ENCODE measurements at places on chromosomes 6 and 20.
A peak's percentile ranks its signal among the peaks of the same experiment; 100 is the strongest.

DNA sequence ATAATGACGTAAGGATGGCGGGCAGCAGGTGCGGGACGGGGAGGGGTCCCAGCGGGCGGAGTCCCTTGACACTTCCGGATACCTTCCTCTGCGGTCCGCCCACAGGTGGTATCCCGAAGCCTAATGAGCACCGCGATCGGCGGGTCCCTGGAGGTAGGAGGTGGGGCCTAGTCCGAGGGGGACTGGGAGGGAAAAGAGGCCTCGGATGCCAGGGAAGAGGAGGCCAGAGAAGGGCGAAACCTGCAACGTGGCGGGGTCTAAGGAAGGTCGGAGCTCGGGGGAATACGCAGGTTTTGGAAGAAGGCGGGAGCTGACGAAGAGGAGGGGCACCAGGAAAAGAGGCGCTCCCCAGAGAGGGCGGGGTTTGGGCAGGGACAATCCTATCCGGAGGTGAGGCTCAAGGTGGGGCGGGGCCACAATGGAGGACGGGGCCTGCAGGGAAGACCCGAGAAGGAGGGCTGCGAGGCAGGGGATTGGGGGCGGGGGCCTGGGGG is 3.7 kb downstream of the PRSS16 start:
- DNase-seq: peak; percentile 90

DNA sequence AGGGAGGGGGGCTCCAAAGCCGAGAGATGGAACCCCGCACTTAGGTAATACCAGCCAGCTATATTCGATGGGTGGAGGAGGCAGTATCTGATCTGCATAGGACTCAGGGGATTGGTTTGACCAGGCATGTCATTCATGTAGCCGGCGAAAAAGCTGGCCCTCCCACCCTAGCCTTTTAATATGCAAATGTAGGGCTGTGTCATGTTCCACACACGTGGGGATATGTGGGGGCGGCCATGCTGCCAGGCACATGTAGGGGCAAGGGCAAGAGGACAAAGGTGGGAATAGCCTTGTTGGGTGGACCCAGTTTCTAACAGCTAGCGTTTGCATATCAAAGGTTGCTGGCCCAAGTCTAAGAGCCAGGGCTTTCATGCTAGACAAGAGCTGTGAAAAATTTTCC is 39.1 kb upstream of the DDR1 start:
- DNase-seq: no peak

GRCh38 chr6:156954191-156954590 is 177.0 kb downstream of the ARID1B start:
- DNase-seq: no peak

GRCh38 chr6:159934181-159934580 is 34.7 kb upstream of the IGF2R start:
- DNase-seq: no peak

DNA sequence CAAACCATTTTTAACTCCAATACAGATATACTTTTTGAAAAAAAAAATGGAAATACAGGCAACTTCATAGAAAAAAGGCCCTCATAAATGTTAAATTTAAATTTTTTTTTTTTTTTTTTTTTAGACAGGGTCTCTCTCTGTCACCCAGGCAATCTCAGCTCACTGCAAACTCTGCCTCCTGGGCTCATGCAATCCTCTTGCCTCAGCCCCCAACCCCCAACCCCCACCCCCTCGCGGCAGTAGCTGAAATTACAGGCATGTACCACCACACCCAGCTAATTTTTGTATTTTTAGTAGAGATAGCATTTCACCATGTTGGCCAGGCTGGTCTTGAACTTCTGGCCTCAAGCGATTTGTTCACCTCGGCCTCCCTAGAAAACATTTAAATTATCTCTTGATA is 12.8 kb upstream of the ULBP3 start:
- no peak for DNase-seq

- DNase-seq: no peak
Observed at GRCh38 chr6:106160189-106160588, 74.1 kb downstream of the PRDM1 start.

GRCh38 chr6:48959251-48960060 is 503.6 kb downstream of the MMUT start:
- no peak for DNase-seq

DNA sequence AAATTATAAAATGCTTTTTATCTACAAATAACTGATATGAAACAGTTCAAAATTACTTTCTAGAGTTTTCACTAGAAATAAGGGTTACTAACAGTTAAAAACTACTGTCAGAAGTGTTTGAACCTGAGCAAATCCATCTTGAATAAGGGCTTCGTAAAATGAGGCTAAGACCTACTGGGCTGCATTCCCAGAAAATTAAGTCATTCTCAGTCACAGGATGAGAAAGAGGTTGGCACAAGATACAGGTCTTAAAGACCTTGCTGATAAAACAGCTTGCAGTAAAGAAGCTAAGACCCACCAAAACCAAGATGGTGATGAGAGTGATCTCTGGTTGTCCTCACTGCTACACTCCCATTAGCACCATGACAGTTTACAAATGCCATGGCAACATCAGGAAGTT is 93.7 kb downstream of the PLG start:
- no peak for DNase-seq
